Right ventricle myocardium inferior (tissue), 1 donor: ENCODE measurements at places on chromosomes 2 and 18. TPM values are rescaled to one million over a fixed set of nuclear protein-coding genes. Genes with fewer than 3 reads are reported as not detected.

The COL4A4 gene
- 13.6 TPM for total RNA-seq

The CRYGC gene
- not detected for total RNA-seq

The CHCHD5 gene
- 20.8 TPM for total RNA-seq

The FBXO48 gene
- total RNA-seq = 1.1 TPM

The LTBP1 gene
- 90.4 TPM for total RNA-seq

The GKN2 gene
- total RNA-seq = not detected

The STPG4 gene
- not detected for total RNA-seq

The DNER gene
- 3.3 TPM for total RNA-seq

The SPC25 gene
- 0.60 TPM for total RNA-seq

The COL3A1 gene
- 72.7 TPM for total RNA-seq

The LIMS2 gene
- total RNA-seq = 260 TPM

The MGAT5 gene
- total RNA-seq = 92.3 TPM

The CYP27A1 gene
- total RNA-seq = 12.5 TPM
